Heart right ventricle (tissue), 16 donors: ENCODE measurements at places on chromosomes 12 and 14. TPM values are rescaled to one million over a fixed set of nuclear protein-coding genes. Genes with fewer than 3 reads are reported as not detected.

GRCh38 chr12:119301379-119301778 is 33.1 kb upstream of the CCDC60 start:
- no peak for DNase-seq

KLRG1 gene
- 1.8 TPM for polyA plus RNA-seq

C12orf60 gene
- 5.5 TPM for polyA plus RNA-seq

DNA sequence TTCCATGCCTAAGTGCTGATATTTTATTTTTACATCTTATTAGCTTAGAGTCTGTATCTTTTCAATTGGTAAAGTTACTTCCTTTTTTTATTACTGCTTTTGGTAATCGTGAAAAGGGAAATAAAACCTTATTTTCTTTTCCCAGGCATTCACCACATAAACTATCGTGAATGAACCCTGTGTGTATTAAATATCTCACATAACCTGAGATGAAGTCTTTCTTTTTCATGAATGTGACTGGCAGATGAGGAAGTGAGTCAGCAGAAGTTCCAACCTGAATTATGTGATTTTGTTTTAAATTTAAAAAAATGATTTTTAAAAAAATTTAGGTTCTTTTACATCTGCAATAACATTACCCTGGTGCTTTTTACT is 26.0 kb downstream of the MYBPC1 start:
- DNase-seq = no peak

GZMH gene
- 0.28 TPM for polyA plus RNA-seq

- DNase-seq = no peak
Observed at GRCh38 chr14:105305345-105305744, 4.5 kb upstream of the BRF1 start.
